ENCODE measurements at places on chromosomes 16 and 17.

DNA sequence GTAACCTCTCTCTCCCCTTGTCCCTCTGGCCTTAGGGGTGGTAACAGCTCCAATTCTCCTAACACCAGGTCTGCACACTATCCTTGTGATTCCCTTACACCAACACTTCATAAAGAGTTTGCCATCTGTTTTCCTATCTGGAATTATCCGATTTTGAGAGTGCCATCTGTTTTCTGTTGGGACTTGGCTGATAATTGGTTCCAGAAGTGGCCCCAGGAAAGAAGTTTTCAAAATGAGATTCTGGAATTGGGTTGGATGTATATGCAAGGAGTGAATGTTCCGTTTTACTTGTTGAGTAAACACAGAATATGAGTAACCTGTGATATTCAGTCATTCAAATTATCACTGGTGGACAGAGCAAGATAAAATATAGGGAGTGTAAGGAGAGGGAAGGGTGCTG, 134.1 kb upstream of the HS3ST3A1 start:
- no peak for DNase-seq

GRCh38 chr16:56783344-56783743, 53.4 kb downstream of the NUP93 start:
- no peak for DNase-seq

DNA sequence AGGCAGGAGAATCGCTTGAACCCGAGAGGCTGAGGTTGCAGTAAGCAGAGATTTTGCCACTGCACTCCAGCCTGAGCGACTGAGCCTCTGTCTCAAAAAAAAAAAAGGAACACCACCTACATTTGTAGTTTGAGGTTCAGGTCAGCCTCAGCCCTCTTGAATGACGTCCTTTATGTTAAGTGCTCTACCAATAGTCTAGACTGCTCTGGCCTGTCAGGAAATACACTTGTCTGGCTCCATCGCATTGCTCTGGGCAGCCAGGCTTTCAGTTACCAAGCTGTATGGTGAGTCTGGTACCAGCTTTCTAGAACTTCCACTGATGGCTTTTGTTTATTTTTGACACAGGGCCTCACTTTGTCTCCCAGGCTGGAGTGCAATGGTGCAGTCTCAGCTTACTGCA, 11.4 kb downstream of the SOCS7 start:
- DNase-seq, result no peak

GRCh38 chr16:5028950-5029475, 4.7 kb downstream of the NAGPA start:
- DNase-seq, result no peak

DNA sequence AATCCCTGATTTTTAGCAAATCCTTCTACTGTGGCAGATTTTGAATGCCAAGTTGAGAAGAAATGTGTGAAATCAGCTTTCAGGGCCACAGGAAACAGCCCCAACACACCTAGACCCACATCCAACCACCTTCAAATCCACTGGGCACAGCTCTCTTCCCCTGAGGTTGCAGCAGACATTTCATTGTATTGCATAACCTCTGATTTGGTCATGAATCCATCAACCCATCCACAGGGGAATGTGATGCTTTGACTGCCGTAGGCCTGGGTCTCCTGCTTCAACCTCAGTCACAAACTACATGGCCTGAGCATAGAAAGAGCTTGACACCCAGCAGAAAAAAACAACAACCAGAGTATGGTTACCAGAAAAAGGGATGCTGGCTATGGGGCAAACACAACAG, 145.6 kb downstream of the GSG1L start:
- DNase-seq, result no peak

DNA sequence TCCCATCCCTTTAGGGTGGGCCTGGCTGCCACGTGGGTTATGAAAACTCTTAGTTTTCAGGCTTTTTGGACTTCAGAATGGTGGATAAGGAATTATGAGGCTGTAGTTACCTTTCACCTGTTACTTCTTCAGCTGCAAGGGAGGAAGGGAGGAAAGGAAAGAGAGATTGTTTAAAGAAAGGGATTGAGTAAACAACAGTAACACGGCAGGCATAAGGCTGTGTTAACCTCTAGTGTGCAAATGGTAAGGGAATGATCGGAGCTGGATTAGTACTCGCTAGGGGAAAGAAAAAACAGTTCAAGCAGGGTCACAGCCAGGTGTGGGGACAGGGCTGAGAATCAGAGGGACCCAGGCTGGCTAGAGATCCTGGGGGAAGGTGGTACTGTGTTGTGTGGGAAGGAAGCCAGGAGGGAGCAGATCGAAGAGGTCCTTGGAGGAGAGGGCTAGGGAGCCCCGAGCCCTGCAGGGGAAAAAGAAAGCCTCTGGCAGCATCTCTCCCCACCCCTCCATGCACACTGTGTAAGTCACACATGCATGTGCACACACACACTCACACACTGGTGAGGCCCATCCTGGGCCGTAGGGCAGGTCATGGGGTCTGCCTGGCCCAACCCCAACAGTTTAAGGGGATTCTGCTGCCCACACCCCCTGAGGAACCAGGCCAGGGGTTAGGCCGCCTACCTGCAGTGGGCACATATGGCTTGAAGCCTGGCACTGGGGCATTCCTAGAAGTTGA, 49.7 kb downstream of the SNX20 start:
- DNase-seq, result no peak

DNA sequence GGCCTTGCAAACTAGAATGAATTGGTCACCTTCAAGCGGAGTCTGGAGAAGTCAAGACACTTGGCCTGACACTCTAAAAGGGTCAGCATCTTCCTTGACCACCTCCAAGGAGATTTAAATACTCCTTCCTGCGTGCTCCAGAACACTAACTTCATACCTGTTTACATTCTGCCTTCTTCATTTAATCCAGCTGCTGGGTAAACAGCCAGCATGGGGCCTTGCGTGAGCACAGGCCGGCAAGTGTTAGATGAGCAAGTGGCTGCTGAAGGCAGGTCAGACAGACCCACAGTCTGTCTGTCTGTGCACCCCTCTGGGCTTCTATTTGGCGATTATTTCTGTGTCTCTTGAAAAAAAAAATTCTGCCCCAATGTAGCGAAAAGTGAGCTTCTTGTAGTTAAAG, 153.8 kb downstream of the MSI2 start:
- DNase-seq, result no peak

DNA sequence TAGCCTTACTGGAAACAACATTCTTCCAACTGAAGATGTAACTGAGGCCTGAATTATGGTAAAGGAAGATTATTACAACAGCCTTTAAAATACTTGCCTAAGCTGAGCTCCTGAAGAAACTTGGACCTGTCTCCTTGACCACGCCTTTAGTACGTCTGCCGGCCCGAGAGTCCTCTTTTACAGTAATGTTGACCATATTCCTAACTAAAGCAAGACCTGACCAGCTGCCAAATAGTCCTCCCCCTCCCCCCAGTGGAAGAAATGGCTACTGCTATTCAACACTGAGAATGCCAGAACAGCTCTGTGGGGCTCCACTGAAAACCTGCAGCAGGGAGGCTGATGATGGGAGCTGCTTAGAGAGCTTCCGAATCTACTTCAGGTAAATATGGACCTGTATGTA, 12.6 kb upstream of the FOXJ1 start:
- DNase-seq, result no peak

GRCh38 chr16:275786-276232, at the start of gene RGS11:
TSS of gene RGS11 (minus strand) at chr16:275944. CDS start at chr16:275911, 33 bp downstream.
- no peak for DNase-seq

DNA sequence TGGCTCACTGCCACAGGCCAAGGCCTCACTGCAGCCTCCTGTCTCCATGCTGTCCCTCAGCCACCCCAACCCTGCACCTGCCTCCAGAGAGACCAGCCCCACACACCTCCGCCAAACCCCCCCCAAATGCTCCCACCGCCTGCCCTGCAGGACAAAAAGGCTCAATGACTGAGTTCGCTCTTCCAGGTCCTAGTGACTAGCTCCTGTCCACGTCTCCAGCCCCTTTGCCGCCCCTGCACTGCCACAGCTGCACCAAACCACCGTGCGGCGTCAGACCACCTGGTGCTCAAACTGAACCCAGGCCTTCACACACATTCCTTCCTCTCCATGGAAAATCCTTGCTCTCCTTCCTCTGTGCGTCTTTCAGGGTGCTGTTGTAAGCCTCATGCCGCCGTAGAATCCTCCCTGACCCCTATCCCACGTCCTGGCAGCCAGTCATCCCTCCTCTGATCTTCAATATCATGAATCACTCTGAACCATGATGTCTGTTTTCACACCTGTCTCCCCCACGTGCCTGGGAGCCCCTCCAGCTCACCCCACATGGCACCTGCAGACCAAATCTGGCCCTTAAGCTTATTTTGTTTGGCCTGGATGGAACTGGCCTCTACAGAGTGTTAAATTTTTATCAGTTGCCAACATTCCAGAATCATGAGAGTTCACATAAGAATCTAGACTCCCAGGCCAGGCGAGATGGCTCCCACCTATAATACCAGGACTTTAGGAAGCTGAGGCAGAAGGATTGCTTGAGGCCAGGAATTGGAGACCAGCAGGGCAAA, 4.3 kb upstream of the GSG1L start:
- DNase-seq, result no peak

DNA sequence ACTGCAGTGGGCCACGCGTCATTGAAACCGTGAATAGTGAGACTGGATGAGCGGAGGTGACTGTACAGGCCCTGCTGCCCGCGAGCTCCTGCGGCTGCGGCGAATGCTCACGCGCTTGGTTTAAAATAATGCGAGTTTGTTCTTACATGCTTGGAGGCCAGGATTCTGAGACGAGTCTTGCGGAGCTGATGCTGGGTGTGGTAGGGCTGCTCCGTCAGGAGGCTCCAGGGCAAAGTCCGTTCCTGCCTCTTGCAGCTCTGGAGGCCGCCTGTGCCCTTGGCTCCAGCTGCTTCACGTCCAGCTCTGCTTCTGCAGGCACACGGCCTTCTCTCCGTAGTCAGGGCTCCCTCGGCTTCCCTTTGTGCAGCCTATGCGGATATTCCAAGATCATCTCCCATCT, 9.5 kb downstream of the ACSF3 start:
- no peak for DNase-seq
